Muscle of leg (tissue), 16 donors: ENCODE measurements at places on chromosomes 11 and 22.

- DNase-seq, result peak; percentile 30
Observed at GRCh38 chr11:102427068-102427467, 25.5 kb downstream of the TMEM123 start.

DNA sequence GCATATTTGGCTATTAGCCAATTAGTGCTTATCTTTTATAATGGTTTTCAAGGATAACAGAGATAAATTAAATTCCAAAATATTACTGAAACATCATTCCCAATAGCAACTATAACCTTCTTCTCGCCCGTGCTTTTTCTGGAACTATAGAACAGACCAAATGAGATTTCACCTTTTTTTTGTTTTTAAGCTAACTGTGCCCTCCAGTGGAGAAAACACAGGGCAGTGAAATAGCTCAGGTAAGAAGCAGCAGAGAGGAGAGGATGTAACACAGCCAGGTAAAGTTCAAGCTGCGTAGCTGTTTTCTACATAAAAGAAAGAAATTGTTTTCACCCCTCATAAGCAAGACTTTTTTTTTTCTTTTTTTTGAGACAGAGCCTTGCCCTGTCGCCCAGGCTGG, 28.2 kb downstream of the HSD17B12 start:
- DNase-seq, result no peak

- no peak for DNase-seq
Observed at GRCh38 chr11:29507376-29507775, 509.5 kb downstream of the KCNA4 start.

- DNase-seq, result no peak
Observed at GRCh38 chr22:49803737-49804375, 23.8 kb downstream of the BRD1 start.

- DNase-seq, result no peak
Observed at GRCh38 chr11:118606157-118606843, 1.1 kb upstream of the PHLDB1 start.

- no peak for DNase-seq
Observed at GRCh38 chr11:126404367-126404766, 48.9 kb downstream of the ST3GAL4 start.

DNA sequence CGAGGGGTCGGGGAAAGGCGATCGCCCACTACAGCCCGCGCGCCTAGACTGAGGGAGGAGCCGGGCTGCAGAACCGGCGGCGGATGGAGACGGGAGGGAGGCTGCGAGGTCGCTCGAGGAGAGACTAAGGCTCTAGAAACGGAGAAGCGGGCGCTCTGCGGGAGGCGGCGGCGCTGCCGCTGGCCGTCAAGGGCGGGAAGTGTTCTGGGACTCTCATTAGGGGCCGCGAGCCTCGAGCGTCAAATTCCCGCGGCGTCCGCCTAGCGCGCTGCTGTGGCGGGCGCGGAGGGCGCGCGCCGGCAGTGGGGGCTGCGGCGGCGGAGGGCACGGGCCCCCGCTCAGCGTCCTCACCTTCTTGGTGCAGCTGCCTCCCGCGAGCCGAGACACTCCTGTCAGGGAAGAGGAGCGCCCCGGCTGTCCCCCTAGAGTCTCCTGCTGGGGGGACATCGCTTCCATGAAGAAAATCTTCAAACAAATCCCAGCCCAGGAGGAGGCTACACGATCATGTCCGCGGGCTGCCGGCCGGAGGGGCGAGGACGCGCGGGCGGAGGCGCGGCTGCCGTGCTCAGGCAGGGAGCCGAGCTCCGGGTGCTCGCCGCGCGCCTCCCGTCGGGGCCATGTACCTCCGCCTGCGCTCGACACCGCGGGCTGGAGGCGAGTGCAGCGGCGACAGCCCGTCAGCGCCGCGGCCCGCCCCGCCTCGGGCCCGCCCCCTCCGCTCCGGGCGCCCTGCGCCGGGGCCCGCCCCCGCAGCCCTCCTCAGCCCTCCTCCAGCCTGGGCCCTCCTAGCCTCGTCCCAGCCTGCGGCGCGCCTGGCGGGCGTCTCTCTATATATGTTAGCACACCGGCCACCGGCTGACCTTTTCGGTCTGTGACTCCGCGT, at the start of gene ARHGAP20:
ARHGAP20 (minus strand) TSS at position 662 of the 883 bp plus-strand sequence; CDS start at position 456, 206 bp downstream.
- DNase-seq, result peak; percentile 92

DNA sequence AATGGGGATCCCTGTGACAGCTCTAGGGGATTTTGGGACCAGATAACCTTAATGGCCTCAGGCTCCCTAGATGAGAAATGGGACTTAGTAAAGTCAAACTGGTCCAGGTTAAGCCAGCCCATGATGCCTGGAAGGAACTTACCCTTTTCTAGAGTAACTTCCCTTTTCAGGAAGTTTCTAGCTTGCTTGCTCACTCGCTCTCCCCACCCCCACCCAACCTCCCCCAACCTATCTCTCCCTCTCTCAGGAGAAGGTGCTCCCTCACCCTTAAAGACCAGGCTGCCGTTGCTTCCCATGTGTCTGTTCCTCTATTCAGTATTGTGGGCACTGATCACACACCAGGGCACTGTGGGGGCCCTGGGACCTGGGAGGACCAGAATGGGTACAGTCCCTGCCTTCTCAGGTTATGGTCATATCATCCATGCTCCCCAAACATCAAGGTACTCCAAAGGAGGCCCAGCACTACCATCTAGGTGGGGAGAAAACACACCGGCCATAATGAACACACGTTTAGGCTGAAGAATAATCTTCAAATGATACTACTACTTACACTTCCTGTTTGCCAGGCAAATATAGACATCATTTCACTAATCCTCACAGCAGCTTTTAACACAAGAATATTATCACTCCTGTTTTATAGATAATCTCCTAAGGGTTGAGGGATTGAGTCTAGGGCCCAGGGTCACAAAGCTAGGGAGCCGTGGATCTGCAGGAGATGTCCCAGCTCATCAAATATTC, 18.2 kb downstream of the KCNQ1OT1 start:
- no peak for DNase-seq

DNA sequence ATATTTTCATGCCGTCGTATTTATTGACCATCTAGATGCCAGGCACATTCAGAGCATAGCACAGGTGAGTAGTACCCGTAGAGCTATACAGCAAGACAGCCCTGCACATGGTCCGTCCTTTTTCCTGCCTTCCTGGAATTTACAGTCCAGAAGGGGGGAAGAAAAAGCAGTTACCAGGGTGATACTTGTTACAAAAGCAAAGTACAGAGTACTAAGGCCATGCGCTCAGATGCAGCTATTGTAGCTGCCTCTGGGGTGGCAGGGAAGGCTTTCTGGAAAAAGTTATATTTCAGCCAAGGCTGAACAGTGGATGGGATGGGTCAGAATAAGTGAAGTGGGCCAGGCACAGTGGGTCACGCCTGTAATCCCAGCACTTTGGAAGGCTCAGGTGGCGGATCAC, 36.2 kb downstream of the JHY start:
- no peak for DNase-seq

DNA sequence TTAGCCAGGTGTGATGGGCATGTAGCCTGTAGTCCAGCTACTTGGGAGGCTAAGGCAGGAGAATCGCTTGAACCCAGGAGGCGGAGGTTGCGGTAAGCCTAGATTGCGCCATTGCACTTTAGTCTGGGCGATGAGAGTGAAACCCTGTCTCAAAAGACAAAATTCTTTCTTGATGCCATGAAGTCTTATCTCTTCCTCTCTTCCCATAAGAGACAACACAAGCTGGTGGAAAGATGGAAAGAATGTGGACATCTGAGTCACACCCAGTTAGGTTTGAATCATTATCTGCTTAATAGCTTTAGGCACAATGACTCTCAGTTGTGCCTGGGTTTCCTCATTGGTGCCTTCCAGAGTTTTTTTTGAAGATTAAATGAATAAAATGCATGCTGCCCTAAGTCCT, 35.3 kb downstream of the KREMEN1 start:
- no peak for DNase-seq
